GM20000 (cell line): ENCODE measurements at places on chromosomes 3 and 15.

DNA sequence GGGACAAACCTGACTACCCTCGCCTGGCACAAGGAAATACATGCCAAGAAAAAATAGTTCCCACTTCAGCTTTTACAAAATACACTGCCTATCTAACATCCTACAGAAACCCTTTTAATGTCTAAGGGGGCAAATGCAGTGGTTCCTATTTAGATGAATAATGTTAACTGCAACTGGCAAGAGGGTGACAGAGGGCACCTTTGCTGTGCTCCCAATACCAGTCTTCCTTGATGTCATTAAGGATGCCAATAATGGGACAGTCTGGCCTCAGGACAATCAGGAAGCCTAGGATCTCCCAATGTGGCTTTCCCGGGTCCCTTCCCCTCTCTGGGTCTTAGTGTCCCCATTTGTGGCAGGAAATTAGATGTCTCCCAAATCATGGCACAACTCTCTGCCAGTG, 13.9 kb downstream of the CSRNP1 start:
- DNase-seq: no peak

- DNase-seq: no peak
These were observed 238.0 kb upstream of the LRTM1 start for GRCh38 chr3:55165704-55166405.

GRCh38 chr3:49658711-49659110, 15.4 kb upstream of the APEH start:
- DNase-seq: no peak

- no peak for DNase-seq
These were observed 284.2 kb upstream of the TPM1 start for GRCh38 chr15:62758126-62758951.
